H9 (cell line): ENCODE measurements at places on chromosomes 7 and 10.

DNA sequence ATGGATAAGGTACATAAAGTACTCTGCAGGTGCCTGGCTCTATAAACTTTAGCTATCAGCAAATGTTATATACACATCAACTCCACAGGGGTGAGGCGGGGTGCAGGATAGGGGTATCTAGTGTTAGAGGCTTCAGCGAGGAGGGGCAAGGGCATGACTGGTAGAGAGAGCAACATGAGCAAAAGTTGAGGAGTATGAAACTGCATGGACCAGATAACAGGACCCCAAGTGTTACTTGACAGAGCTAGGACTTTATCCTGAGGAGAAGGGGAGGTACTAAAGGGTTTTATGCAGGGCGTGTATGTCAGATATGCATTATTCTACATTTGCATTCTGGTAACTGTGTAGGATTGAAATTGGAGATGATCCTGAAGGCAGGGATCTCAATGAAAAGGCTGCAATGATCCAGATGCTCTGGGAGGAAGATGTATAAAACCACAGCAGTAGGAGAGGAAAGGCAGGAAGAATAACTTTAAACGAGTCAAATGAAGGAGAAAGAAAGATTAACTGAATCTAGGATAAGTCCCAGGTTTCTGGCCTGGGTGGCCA, 109.8 kb upstream of the FAM133B start:
- no peak for DNase-seq

DNA sequence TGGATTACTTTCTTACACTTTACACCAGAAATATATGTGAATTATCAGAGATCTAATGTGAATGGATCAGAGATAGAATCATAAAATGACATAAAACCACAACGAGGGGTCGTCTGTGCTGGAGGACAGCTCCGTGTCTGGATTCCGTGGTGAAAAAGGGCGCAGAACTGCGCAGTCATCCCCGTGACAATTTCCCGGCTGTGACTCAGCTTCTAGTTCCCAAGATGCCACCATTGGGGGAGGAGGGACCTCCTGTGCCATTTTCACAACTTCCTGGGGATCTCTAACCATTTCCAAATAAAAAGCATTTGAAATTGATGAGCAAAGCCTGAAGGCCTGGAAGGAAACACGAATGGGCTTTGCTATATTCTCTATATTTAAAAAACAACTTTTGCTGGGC, 72.1 kb downstream of the PDGFA start:
- no peak for DNase-seq

GRCh38 chr7:70317356-70317755, 719.1 kb downstream of the AUTS2 start:
- no peak for DNase-seq

GRCh38 chr7:93957767-93958166, 36.2 kb downstream of the GNG11 start:
- no peak for DNase-seq

DNA sequence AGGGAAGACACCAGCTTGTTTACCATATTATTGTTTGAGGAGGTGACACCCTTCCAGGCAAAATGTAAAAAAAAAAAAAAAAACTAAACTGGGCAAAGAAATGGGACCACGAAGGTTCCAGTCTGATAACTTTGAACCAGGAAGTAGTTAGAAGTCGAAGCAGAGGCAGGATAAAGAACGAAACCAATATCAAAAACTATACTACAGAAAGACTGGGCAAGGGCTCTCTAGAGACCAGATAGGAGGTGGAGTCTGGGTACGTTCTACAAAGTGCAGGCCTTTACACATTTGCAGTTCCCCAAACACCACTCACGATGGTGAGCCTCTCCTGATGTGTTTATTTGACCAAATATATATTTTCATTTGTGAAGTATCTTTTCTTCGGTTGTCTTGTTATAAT, 125.7 kb upstream of the CDK1 start:
- no peak for DNase-seq

GRCh38 chr7:155870334-155871180, 58.3 kb upstream of the SHH start:
- DNase-seq = peak; percentile 24

- peak; percentile 67 for DNase-seq
These were observed 66.2 kb downstream of the FAM241B start for GRCh38 chr10:69696073-69696731.

DNA sequence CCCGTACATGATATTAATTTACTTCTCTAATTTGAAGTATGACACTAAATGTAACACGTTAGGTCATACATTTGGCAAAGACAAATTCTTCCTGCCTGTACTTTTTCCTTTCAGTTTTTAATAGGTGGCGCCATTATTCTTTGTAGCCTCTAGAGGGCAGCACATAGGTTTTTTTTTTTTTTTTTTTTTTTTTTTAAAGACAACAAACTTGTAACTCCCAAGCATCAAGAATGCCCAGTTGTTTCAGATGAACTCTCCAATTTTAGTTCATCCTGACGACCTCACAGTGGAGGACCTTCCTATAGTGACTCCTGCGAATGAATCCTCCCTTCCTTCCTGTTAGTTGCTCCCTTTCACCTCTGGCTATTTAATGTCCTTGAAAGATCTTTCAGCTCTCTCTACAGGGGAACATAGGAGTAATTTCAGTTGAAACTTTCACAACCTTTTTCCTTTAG, 139.3 kb upstream of the HDAC9 start:
- DNase-seq = no peak

- DNase-seq = no peak
These were observed 461.1 kb downstream of the ZNF33B start for GRCh38 chr10:42177077-42177792.

DNA sequence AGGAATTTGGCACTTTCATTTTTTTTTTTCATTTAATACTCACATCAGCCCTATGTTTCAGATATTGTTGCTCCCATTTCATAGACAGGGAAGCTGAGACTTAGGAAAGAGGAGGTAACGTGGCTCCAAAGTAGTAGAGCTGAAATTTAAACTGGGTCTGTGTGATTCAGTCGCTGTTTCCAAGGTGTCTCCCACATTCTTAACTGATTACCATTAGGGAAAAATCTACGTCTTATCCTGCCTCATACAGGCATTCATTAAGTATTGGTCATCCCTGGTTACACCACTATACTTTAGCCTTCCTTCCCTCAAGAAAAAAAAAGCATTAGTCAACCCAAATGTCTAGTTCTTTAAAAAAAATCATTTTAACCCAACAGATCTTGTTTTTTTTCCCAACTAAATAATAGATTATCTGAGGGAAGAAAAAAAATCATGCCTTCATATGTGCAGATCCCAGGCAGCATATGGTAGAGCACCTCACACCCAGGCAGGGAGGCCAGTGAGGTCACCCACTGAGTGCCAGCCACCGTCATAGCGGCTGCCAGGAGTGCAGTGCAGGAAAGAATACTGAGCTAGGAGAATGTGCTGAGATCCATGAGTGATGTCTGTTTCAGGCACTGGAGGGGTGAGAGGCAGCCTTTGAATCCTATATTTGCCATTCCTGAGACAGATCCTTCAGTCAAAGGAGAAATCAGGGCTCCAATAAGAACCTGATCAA, 59.0 kb upstream of the SORCS3 start:
- DNase-seq = no peak

DNA sequence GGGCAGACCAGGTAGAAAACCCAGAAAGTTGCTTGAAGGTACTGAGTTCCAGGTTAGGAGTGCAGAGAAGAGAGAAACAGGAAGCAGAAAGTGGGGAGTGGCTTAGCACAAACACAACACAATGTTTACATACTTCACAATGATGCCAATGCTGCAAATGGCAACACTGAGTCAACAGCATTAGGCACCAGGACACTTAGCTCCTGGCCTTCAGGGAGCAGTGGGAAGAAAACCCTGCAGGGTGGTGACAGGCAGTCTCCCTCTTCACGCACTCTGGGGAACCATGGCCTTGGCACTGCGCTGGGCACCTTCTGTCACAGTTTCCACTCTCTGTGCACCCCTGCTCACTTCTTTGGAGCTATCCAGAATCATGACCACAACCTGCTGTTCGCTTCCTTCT, 7.3 kb downstream of the ICA1 start:
- no peak for DNase-seq

GRCh38 chr7:137962875-137963507, 38.9 kb downstream of the CREB3L2 start:
- DNase-seq = no peak

DNA sequence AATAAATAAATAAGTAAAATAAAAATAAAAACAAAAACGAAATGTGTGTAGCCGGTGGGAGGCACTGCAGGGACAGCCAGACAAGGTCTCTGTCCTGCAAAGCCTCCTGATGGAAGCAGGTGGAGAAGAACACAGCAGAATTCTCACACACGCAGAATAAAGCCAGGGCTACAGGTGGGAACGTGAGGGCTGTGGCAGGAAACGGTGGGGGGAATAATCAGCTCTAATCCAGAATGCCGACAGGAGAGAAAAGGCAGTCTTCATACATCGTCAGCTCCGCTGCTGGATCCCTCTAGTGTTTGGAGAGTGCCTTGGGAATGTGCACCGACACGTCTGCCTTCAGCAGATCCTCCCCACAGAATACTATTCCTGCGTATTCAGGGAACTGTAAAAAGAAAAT, 6.8 kb upstream of the SNX8 start:
- peak; percentile 53 for DNase-seq

GRCh38 chr7:132503415-132503814, 72.9 kb downstream of the PLXNA4 start:
- DNase-seq = peak; percentile 47

DNA sequence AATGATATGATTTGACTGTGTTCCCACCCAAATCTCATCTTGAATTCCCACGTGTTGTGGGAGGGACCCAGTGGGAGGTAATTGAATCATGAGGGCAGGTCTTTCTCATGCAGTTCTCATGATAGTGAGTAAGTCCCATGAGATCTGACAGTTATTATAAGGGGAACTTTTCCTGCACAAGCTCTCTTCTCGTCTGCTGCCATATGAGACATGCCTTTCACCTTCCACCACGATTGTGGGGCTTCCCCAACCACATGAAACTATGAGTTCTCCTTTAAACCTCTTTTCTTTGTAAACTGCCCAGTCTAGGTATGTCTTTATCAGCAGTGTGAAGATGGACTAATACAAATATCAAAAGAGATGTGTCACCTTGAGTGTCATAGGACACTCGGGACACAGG, 502.7 kb upstream of the PODXL start:
- no peak for DNase-seq

GRCh38 chr10:103691723-103692435, 163.5 kb downstream of the SH3PXD2A start:
- no peak for DNase-seq

GRCh38 chr10:132990684-132991545, 48.5 kb upstream of the CFAP46 start:
- DNase-seq = no peak

DNA sequence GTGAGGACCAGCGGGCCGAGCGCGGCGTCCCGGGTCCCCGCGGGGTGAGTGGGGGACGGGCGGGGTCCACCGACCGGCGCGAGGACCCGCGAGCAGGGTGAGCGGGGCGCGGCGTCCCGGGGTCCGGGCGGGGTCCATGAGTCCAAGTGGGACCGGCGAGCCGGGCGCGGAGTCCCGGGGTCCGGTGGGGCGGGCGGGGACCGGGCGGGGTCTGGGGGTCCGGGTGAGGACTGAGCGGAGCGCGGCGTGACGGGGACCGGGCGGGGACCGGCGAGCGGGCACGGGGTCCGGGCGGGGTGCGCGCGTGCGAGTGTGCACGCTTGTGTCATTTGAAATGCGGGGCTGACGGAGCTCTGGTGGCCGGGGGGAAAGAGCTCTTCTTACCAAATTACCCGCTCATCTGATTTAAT, 765 bp downstream of the CELF2 start:
- DNase-seq = peak; percentile 32

GRCh38 chr10:121310151-121310711, 288.0 kb downstream of the FGFR2 start:
- DNase-seq = no peak

GRCh38 chr10:74332398-74332797, 181.4 kb downstream of the ADK start:
- DNase-seq = no peak

- DNase-seq = no peak
These were observed 65.2 kb downstream of the BMPER start for GRCh38 chr7:33970536-33970935.

DNA sequence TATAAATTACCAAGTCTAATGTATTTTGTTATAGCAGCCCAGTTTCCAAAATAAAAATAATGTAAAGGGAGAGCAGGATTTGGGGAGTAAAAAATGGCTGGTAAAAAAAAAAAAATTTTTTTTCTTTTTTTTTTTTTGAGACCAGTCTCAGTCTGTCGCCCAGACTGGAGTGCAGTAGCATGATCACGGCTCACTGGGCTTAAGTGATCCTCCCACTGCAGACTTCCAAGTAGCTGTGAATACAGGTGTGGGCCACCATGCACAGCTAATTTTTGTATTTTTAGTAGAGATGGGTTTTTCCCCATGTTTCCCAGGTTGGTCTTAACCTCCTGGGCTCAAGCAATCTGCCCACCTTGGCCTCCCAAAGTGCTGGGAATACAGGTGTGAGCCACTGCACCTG, 4.8 kb upstream of the LSM8 start:
- DNase-seq = no peak

- DNase-seq = no peak
These were observed 173.5 kb downstream of the TSPAN12 start for GRCh38 chr7:120684463-120684862.

DNA sequence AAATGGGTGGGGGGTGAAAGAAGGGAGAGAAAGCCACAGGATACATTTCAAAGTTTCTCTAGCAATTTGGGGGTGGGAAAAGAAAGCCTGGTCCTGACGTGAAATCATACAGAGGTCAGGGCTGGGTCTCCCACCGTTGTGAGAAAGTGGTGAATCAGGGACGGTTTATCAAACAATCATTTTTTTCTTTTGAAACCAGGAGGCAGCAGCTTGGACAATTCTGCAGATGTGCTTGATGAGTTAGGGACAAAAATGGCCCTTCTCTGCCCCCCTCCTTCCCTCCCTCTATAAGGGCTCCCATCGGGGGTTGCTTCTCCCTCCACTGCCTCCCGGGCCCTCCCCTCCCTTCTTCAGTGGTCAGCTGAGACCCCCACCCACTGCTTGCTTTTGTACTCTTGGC, 43.6 kb downstream of the FBXW4 start:
- DNase-seq = no peak

GRCh38 chr7:125506331-125506730, 576.7 kb upstream of the POT1 start:
- DNase-seq = no peak

DNA sequence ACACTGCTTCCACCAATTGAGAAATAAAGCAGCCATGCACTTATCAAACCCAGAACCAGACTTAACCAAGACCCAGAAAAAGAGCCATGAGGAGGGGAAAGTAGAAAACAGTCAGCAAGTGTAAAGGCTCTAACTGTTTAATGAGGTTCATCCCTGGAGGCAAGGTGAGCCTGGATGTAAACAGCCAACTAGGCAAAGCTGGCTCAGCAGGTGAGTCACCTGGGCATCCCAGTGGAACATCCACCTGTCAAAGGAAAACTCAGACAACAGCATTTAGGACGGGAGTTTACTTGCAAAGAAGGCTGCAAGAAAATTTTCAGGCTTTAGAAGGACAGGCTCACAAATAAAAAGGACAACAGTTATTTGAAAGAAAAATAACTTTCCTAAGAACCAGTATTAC, 153.0 kb downstream of the SNX13 start:
- no peak for DNase-seq

- DNase-seq = no peak
These were observed 140.4 kb downstream of the DOCK4 start for GRCh38 chr7:112065758-112066157.
